ENCODE measurements at places on chromosomes 6 and 20.

DNA sequence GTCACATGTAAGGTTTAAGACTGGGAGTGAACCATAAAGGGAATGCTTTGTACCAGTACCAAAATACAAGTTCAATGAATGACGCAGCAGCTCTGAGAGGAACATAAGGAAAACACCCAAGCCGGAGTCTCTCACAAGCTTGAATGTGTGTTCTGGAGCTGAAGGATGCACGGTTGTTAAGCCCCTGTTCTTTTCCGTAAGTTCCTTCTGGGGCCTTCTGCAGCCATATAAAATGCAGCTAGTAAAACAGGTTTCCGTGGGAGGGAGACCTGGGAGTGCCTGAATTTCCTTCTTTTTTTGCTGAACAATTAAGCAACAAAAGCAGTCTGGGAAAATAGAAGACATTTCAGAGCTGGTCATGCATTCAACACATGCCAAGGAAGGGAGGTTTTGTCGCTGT lies 73.2 kb upstream of the JAG1 start:
- no peak for DNase-seq

DNA sequence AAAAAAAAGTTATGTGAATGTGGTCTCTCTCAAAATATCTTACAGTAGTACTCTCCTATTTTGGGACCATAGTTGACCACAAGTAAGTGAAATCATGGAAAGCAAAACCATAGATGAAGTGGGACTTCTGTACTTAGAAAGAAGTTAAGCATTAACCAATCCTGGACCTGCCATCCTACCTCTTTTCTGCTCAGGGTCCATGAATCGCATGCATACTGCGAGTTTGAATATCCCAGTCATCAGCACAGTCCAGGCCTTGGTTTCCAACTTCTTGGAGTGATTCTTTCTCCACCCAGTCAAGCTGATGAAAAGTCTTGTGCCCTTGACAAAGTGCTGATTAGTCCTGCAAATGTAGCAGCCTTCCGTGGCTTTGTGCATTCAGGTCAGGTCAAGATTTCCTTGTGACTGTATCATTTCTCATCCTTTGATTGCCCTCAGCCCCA lies 46.0 kb downstream of the RNF217 start:
- no peak for DNase-seq

DNA sequence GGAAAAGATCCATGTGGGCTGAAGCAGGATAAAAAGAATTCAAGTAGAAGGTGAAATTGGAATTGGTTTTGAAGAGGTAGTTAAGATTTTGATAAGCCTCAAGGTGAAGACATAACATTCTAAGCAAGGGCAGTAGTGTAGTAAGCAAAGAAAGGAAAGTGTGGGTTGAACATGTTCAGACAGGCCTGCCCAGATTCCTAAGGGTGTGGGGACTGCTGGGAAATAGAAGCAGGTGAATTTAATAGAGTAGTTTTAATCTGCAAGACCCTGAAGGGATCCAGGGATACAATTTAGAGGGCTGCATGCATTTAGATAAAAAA lies 19.1 kb downstream of the TAB2 start:
- no peak for DNase-seq

GRCh38 chr6:139965393-139965792 lies 590.9 kb upstream of the CITED2 start:
- DNase-seq = no peak

- DNase-seq = no peak
These were observed 466.5 kb upstream of the RNF217 start for GRCh38 chr6:124495665-124496190.

DNA sequence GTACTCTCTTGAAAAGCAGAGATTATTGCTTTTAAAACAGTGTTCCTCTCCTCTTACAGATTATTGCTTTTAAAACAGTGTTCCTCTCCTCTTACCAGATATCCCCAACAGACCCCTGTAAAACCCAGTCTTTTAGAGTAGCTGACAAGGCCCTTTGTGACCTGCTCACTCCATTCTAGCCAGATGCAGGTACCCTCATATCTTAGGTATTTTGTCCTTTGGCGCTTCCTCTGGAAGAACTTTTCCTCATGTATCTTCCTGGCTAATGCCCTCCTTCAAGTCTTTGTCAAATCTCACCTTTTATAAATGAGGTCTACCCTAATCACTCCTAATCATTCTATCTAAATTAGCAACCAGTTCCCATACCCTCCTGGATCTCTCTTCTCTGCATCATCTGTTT lies 536.0 kb downstream of the BTBD3 start:
- DNase-seq = no peak

GRCh38 chr6:112408522-112408921 lies 61.4 kb downstream of the RFPL4B start:
- DNase-seq = no peak

- DNase-seq = no peak
These were observed 49.0 kb downstream of the MDGA1 start for GRCh38 chr6:37648465-37649330.

DNA sequence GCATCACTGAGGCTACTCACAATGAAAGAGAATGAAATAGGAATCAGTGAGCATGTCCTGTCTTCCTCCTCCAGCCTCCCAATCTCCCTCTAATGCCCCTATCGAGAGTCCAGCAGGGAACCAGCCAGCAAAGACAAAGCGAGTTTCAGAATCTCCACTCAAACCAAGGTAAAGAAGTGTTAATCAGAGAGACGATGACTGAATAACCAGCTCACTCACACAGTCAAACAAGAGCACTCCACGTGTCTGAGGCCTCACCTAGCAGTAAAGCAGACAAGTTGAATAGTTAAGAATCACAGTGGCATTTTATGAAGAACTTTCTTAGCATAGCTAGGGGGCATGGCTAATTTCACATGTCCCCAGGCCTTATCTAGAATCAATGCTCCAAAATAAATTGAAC lies 3.3 kb upstream of the TREM1 start:
- DNase-seq = no peak

- no peak for DNase-seq
These were observed 59.1 kb downstream of the CEBPB start for GRCh38 chr20:50249447-50250388.

DNA sequence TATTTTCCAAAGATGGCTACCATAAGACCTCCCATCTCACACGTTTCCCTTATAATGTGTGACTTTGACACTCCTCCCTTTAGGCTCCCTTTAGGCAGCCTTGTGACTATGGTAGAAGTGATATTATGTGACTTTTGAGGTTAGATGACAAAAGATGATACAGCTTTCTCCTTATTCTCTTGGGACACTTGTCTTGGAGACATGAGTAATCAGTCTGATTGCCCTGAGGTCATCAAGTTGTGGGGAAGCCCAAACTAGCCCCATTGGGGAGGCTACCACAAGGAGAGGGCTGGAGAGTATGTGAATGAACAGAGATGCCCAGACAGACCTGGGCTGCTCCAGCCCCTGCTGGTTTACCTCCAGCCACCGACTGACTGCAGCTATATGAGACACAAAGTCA lies 10.6 kb upstream of the DLK2 start:
- no peak for DNase-seq

- DNase-seq = no peak
These were observed at the start of gene TSPO2 for GRCh38 chr6:41042226-41043055. Gene TSPO2 (plus strand): TSS chr6:41042467. CDS start chr6:41042986, 519 bp downstream.

DNA sequence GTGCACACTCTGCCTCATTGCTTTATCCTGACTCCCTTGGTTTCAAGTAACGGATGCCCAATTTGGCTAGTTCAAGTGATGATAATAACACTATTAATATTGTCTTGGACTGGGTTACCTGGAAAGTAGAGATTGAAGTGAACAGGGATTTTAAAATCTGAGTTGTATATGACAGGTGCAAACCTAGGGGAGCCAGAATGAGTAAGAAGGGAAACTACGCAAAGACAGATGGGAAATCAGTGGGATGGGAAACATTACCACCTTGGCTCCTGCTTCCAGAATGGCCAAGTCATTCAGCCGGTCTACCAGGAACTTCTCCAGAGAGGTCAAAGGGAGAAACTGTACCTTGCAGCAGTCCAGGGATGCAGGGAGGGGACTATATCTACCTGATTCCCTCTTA lies 41.9 kb downstream of the OGFRL1 start:
- no peak for DNase-seq

- DNase-seq = no peak
These were observed 270.0 kb downstream of the ADGB start for GRCh38 chr6:146868671-146869209.

DNA sequence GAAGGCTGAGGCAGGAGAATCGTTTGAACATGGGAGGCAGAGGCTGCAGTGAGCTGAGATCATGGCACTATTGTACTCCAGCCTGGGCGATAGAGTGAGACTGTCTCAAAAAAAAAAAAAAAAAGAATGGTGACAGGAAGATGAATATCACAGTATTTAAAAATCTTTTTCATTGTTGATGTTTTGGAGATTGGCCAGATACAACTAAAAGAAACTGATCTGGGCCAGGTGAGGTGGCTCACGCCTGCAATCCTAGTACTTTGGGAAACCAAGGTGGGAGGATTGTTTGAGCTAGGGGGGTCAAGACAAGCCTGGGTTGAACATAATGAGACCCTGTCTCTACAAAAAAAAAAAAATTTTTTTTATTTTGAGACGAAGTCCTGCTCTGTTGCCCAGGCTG lies 52.1 kb downstream of the TRAF3IP2 start:
- no peak for DNase-seq

DNA sequence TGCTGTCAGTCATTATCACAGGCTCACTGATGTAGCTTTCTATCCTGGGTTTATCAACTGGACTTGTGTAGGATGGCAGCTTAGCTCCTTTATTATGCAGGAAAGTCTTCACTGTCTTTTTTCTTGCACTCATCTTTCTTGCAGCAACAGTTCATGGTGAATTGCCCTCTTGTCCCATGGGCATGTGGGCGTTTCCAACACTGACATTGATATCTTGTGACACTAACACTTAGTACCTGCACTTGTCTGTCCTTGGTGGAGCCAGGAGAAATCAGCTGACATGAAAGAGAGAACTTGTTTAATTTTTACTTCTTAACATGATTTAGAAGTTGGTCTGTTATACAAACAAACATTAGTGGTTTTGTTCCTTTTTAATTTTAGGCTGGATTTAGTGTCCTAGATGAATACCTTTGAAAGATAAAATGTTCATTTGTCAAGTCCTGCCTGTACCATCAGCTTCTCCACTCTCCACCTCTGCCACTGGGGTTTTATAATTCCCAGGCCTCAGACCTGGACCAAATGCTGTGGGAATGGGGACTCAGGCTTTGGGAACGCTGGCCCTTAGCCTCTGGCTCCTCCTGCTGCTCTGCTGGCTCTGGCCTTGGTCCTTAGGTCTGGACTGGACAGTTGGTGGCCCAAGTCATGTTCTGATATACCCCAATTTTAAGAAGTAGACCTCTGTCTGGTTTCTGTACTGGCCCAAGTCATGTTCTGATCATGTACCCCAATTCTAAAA lies 161.0 kb upstream of the LAMP5 start:
- DNase-seq = no peak

DNA sequence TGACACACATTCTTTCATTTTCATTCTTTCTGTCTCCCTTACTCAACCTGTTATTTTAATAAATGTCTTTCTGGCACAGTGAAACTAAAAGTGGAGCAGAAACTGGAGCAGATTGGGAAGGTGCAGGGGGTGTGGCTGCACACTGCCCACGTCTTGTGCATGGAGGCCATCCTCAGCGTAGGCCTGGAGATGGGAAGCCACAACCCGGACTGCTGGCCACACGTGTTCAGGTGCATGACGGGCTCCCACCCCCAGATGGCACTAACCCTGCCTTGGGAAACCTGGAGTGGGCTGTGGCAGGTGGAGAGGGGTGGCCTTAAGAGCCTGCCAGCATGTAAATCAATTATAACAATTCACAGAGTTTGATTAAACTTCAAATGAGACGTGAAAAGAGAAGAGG lies 71.4 kb upstream of the PBOV1 start:
- no peak for DNase-seq

GRCh38 chr6:159788276-159788675 lies 1.1 kb downstream of the TCP1 start:
- no peak for DNase-seq

GRCh38 chr6:121780325-121781321 lies 345.2 kb downstream of the GJA1 start:
- no peak for DNase-seq

DNA sequence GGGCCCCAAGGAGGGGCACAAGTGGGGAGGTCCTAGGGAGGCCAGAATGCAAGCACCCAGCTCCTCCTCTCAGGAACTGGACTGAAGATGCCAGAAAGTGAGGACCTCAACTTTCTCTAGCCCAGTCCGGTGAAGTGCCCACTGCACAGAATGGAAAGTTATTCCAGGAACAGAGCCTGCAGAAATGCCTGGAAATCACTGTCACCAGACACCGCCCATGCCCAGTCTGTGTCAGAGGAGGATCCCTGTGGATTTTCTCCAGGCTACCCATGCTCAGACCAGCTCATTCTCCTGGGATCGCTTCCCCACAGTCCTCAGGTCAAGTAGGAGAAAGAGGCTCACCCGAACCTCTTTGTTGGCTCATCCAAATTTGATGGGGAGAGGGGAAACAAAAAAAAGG lies 6.5 kb downstream of the PRPH2 start:
- no peak for DNase-seq

DNA sequence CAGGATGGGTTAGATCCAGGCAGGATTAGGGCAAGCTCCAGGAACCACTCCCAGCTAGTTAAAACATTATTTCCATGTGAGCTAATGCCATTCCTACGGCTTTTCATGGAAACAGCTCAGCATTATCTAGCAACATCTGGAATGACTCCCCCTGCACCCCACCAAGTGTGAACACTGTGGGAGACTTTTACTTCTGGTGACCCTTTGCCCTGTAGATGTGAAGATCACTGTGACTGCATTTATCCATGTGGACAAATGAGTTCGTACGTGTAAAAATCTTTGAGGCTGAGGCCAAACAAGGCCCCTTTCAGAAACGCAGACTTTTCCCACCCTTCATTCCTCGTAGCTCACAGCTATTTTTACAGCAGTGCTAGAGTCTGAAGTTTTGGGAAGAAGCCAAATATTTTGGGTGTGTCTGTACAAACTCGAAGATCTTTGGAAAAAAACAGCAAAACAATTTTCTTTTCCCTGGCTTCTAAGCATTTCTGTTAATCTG lies 221.8 kb upstream of the SOX4 start:
- DNase-seq = no peak

- DNase-seq = no peak
These were observed 417.4 kb upstream of the SOX4 start for GRCh38 chr6:21176197-21176596.

DNA sequence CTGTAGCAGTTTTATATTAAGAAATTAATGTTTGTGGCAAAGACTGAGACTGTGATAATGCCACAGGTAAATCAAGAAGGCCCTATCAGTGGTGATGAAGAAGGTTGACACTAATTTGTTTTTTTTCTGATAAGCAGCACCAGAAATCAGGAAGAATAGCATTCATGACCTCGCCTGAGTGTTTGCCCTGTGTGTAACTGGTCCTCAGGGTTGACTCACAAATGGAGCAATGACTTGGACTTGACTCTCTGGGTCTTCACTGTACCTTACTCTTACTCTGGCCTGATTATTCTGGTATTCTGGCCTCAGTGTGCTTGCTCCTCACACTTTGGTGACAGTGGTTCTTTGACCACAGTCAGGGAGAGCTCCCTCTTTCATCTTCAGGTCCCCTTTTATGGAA lies 243.9 kb downstream of the HAO1 start:
- DNase-seq = no peak

GRCh38 chr6:169490246-169490641 lies 211.6 kb downstream of the WDR27 start:
- DNase-seq = no peak

- DNase-seq = no peak
These were observed 49.0 kb downstream of the COL9A1 start for GRCh38 chr6:70253923-70254322.
